ENCODE measurements at places on chromosomes 12 and 14.

DNA sequence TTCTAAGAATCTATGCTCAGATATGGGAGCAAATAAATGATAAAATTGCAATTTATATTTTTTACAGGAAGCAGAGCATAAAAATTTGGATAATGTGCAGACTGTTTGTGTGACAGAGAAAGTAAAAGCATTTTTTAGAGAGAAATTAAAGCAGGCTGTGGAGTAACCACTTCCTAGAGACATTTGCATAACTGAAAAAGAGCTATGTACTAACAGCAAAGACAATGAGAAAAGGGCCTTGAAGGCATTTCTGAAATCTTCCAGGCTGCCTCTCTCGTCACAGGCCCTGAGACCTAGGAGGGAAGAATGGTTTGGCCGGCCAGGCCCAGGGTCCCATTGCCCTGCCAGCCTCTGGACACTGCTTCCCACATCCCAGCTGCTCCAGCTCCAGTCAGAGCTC lies 247.2 kb downstream of the ALX1 start:
- DNase-seq = no peak

- no peak for DNase-seq
Observed at GRCh38 chr12:2247596-2247995, 194.8 kb downstream of the CACNA1C start.

GRCh38 chr12:67434671-67435370 lies 165.7 kb downstream of the CAND1 start:
- DNase-seq = no peak

- DNase-seq = no peak
Observed at GRCh38 chr14:59036134-59036533, 152.3 kb upstream of the DAAM1 start.

DNA sequence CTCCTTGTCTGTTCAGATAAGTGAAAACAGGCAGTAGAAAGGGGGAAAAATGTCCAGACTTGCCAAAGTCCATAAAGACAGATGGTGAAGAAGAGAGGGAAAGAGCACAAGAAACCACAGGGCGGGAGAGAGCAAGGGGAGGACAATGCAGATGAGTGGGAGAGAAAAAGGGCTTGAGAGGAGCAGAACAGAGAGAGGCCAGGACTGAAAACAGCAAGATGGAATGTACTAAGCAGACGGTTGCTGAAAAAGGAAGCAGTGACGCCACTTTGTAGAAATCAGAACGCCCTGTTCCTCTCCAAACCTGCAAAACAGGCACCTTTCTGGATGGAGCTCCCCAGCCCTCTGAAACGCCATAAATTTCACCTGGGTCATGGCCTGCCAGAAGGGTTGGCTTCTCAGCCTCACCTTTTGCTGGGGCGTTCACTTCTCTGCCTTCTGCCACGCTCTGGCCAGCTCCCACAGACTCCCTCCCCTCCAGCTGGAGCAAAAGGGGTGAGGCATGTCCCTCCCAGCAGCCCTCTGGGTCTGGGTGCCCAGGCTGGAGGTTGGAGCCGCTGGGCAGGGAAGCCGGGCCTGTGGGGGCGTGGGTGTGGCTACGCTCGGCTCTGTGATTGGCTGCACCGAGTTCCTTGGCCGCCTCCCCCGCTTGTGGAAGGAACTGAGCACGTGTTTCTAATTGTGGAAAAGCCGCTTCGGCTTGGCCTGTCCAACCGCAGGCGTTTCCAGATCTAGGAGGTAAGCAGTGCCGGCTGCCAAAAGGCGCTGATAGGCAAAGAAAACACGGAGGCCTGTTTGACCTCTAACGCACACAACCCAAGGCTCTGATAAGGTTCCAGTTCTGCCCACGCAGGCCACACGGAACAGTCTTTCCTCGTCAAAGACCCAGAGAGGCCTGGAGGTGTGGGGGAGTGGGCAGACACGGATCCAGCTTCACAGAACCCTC lies 29.3 kb downstream of the SLC7A8 start:
- no peak for DNase-seq

DNA sequence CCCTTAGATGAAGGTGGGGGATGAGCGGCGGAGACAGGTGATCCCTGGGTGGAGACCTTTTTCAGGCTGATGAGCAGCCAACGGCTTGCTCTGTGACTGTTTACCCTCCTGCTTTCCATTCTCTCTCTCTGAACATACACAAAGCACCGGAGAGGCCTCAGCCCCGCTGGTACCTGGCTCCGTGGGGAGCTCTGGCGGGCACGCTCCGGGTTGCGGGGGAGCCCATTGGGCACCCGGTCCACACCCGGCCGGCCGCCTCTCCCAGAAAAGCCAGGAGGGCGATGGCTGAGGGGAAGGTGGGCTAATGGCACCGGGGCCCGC lies 545 bp downstream of the SMARCC2 start:
- DNase-seq = peak; percentile 13

- DNase-seq = no peak
Observed at GRCh38 chr14:50062438-50063085, 53.8 kb downstream of the VCPKMT start.

DNA sequence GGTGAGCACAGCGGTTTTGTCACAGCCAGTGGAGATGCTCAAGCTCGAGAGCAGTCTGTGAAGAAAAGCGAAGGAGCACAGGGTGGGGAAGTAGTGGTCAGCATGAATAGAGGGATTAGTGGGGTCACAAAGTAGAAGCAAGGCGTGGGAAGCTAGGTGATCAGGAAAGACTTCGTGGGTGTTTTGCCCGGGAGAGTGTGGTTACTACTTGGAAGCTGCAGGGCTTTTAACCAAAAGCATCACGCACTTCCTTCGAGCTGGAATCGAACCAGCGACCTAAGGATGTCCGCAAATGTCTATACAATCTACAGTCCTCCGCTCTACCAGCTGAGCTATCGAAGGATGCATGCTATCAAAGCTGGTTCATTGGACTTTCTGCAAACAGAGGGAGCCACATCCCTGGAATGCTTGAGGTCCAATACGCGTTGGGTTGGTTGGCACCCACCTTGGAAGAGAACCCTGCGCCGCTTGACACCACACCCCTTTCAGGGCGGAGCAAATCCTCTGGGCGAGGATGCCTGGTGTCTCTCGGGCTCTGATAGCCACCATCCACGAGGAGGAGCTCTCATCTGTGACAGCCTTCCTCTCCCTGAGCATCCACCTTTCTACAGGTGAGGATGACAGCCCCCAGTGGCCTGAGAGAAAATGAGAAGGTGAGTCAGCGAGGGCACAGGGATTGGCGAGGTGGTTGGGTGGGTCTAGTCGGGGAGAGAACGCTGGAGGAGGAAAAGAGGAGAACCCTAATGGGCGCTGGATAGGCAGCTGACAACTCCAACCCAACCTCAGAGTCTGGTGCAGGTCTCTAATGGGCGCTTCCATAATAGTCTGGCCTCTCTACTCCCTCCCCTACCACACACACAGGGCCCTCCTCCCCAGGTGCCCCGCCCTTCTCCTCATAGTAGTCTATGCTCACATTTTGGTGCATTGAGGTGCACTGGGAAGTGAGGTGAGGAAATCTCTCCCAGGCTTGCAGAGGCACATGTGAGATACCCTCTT lies 16.0 kb upstream of the OR6S1 start:
- DNase-seq = no peak

GRCh38 chr12:46218322-46219095 lies 50.3 kb downstream of the SLC38A1 start:
- no peak for DNase-seq

DNA sequence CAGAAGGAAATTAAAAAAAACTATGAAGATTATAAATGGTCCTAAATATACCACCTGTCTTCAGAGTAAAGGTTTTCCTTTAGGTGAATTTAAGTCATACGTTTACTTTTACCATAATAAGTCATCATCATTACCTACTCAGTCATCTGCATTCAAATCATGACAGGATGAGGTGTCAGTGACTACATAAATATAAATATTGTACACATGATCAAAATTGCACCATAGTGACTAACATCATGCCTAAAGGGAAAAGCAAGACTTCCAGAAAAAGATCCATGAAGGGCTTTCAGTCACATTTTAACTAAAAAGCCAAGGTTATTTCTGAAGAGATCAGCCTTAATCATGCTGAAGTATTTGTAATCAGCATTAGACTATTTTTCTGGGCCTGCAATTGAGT lies 759.9 kb upstream of the FLRT2 start:
- no peak for DNase-seq

- no peak for DNase-seq
Observed at GRCh38 chr12:7144414-7145120, 14.4 kb downstream of the CLSTN3 start.

- no peak for DNase-seq
Observed at GRCh38 chr12:42809226-42809625, 219.7 kb upstream of the PRICKLE1 start.

GRCh38 chr12:124126950-124127655 lies 154.1 kb downstream of the ZNF664 start:
- DNase-seq = no peak

DNA sequence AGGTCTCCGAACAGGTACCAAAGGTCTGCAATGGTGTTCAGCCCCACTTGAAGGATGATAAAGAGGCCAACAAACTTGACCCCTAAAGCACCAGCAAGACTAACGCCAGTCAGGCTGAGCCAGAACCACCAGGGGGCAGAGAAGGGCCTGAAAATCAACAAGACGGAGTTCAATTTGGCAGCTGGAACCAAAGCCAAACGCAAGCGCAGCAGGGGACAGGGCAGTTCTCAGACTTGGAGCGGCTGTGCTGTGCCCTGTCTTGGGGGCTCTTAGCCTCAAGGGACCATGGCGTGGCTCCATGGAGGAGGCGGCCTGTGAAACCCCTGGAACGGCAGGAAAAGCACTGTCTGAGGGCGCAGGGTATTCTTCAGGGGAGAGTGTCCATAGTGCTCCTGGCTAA lies 19.6 kb downstream of the POMT2 start:
- peak; percentile 93 for DNase-seq

DNA sequence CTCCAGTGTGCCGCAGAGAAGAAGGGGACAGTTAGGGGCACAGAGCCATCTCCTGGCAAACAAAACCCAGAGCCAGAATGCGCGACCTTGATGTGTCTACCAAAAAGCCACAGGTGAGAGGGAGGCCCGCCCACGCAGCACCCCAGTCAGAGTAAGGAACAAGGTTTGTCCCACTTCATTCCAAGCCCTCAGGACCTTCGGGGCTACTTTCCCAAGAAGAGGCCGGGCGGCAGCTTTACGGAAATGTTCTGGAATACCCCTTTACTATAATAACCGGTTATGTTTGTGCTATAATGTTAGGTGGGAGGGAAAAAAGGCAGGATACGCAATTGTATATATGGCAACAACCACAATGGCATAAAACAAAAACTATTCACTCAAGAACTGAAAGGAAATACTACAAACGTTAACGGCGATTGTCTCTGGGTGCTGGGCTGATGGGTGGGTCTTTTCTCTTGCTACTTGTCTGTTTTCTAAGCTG lies 12.3 kb downstream of the CCDC88C start:
- no peak for DNase-seq

DNA sequence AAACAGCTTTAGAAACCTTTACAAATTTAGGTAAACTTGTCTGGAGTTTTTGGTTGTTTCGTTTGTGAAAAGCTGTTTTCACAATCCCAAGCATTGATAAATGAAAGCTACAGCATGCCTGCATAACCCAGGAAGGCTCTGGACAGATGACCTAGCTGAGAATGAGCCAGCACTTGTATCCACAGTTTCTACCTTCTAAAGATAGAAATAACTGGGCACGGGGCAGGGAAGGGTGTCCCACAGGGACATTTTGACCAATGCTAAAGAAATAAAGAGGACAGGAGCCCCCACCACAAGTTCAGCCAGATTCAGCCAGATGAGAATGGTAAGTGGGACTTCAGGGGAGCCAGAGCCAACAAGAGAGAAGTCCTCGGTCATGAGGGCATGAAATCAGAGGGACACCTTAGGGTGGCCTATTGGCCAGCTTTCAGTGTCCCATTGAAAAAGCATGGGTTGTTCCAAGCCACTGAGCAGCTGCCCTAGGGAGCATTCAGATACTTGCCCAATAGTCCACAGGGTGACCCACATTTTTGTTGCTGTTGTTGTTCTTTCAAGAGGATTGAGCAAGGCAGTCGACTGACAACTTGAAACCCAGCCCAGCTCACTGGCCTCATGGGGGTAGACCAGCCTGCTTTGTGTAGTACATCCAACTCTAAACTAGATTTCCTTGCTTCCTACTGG lies 140.3 kb upstream of the NUDT4 start:
- DNase-seq = no peak

- no peak for DNase-seq
Observed at GRCh38 chr14:52023518-52023917, 34.2 kb downstream of the RTRAF start.

GRCh38 chr12:52145228-52146088 lies 46.4 kb downstream of the KRT80 start:
- no peak for DNase-seq

DNA sequence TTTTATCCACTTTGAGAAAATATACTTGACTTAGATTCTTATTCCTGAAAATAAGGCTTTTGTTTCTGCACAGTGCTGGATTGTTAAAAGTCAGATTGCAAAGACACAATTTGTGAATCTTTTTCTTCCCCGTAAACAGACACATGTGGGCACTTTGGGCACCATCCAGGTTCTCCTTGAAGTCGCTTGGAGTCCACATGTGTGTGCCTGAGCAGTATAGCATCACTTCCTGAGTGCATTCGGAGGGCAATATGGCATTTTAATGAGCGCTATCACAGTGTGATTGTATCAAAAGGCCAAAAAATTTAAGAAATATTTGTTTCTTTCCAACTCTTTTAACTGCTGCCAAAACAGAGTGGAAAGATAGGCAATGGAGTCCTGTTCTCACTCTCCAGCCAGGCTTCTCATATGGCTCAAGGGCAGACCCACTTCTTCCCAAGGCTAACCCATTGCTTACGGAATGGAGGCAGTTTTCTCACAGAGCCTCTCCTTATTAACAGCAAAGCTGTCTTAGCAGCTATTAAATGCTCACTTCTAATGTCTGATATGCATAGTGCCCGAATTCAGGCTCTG lies 397.1 kb downstream of the EGLN3 start:
- no peak for DNase-seq
